Right renal pelvis (tissue), 4 donors: ENCODE measurements at places on chromosomes 11 and 22. TPM values are rescaled to one million over a fixed set of nuclear protein-coding genes. Genes with fewer than 3 reads are reported as not detected.

Gene MPZL2
- polyA plus RNA-seq: 24.5 TPM

Gene RAG1
- polyA plus RNA-seq: 3.9 TPM

Gene C22orf42
- polyA plus RNA-seq: not detected

Gene CLDN5
- polyA plus RNA-seq: 24.7 TPM

- no peak for DNase-seq
Measured at GRCh38 chr11:57288771-57289579, 35.8 kb downstream of the TNKS1BP1 start.

DNA sequence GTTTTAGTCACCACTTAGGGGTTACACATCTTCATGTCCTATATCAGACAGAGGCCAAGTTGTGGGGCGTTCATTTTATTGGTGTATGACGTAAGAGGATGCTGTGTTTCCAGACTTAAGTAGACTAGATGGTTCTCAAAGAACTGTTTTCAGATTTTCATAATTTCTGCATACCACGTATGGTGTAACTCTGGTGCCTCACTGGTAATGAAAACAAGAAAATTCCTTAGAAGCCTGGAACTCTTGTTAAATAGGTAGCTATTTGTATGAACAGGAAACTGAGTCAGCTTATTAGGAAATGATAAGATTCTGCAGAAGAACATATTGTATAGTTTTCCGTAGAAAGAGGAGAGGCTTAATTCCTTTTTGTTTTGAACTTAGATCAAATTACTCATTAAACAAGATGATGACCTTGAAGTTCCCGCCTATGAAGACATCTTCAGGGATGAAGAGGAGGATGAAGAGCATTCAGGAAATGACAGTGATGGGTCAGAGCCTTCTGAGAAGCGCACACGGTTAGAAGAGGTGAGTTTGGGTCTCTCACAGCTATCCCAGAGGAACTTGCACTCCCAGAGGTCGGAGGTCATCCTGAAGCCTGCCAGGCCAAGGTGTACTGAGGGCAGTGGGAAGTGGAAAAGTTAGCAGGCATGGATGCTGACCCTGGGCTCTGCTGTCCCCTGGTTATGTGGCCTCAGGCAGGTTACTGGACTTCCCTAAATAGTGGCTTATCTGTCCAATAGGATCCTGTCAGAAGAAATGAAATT lies 3.9 kb downstream of the CDC45 start:
- DNase-seq: no peak

DNA sequence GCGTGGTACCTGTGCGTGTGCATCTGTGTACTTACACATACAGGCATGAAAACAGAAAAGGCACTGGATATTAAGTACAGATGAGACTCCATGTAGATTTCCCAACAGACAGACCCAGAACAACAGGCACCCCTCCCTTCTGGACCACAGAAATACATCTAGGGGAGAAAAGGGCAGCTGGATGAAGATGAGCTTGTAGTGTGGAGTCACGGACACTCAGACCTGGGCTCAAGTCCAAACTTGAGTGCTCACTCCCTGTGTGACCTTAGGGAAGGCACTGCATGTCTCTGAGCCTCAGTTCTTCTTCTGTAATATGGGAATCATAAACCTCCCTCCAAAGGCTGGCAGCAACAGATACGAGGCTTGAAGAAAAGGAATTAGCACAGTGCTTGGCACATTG lies 108.9 kb downstream of the GALNT18 start:
- DNase-seq: no peak

GRCh38 chr22:17265649-17266248 lies 46.5 kb upstream of the ADA2 start:
- no peak for DNase-seq

DNA sequence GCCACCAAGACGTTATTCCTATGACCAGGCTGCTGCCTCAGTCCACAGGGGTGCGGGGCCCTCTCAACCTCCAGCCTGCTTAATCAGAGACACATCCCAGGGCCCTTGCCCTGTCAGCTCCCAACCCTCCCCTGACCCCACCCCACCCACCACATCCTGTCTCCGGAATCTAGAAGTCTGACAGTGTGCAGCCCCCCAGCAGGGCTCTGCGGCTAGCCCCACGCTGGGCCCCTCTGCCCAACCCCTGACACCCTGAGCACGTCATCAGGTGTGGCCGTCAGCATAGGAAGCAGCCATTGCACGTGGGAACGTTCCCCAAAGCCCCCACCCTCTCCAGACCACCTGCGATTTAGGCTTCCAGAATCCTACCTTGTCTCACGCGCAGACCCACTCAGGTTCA lies 34.3 kb upstream of the IGSF9B start:
- DNase-seq: no peak

GRCh38 chr11:1448882-1449281 lies 37.7 kb downstream of the MOB2 start:
- DNase-seq: no peak

DNA sequence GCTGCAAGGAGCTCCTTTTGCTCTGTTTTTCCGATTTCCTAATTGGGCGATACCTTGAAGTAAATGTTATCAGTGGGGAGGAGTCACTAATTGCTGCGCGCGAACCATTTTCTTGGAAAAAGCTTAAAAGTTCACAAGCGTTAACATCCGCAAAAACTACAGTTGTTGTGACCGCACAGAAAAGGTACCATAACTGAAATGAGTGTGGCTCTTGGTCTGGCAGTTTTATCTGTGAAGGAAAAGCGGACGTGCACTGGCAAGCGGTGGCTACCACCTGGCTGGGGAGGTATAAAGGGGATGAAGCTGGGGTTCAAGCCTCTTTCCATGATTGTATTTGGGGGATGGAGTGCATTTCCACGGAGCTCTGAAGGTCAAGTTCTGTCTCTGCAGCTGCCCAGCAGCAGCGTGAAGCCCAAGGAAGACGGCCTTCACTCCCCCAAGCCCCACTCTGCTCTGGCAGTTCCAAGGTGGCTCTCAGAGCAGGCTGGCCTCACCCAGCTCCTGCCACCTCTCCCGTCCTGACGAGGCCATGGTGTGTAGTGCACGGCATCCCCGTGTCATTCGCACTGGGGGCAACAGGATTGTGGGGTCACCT lies 27.5 kb downstream of the MOV10L1 start:
- DNase-seq: no peak

- peak; percentile 96 for DNase-seq
Measured at GRCh38 chr11:57761301-57762234, at the start of gene CTNND1. CTNND1 (plus strand) TSS chr11:57761802; CDS start chr11:57791479, 29,677 bp downstream.

DNA sequence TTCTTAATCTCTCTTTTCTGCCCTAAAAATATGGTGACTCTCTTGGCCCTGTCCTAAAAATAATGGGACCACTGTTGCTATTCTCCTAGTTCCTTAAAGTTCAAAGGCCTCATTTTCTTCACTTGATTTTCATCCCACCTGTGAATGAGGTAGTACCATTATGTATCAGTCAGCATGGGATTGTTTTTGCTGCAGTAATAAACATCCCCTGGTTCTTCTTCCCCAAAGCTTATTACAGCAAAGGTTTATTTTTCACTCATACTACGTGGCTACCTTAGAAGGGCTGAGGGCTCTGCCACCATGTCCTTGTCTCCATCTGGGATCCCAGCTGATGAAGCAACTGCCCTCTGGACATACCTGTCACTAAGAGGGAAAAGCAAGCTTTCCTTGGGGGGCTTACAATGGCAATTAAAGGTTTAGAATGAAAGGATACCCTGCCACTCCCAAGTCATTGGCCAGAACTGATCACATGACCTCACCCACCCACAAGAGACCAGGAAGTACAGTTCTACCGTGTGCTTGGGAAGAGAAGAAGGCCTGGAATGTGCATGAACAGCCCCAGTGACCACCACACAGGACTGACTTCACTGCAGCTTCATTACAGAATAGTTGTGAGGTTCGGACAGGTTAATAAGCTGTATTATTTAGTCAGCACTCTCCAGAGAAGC lies 7.8 kb downstream of the TTC38 start:
- DNase-seq: no peak

DNA sequence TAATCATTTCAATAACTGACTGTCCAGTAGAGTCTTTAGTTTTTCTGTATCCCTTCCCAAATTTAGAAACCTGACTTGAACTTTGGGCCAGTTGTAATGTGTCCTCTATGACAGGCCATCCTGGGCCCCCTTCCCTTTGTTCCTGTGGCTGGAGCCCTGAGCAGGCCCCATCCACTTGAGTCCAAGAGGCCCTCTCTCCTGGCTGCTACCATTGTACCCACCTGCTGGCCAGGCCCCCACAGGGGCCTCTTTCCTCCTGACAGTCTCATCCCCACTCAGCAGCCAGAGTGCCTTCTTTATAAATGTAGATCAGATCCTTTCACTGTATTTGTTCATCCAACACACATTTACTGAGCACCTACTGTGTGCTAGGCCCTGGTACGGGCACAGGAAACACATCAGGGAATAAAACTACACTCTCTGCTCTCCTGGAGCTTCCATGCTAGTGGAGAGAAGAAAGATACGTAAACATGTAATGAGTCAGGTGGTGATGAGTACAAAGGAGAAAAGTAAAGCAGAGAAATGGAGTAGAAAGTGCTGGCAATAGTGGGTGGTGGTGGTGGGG lies 2.7 kb upstream of the LRP5 start:
- no peak for DNase-seq

DNA sequence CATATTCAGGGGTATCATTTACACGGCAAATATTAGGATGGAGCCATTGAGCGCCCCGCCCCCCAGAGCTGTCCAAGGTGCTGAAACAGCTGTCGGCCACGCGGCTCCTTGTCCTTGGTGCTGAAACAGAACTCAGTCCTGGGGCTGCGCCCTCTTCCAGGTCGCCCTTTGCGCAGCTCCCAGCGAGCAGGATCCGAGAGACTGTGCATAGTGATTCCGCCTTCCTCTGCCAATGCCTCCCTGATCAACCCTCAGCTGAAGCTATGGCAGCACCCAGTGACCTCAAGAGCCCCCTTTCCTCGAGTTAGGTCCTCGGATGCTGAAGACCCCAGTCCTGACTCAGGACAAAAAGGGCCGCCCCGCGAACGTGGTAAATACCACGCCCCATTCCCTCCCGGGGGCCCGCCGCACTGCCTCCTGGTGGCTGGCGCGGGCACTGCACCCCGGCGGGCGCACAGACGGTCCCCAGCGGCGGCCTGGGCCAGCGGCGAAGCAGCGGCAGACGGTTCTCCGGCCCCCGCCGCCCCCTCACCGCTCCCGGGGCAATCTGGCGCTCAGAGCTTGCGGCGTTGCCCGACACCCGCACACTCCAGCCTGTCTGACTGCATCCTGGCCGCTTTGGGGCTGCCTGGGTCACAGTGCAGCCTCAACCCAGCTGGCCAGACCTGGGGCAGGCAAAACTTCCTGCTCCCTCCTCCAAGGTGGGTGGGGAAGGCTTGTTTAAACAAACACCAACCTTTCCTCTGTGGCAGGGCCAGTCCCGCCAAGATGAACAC lies 13.4 kb downstream of the SYT7 start:
- peak; percentile 69 for DNase-seq

DNA sequence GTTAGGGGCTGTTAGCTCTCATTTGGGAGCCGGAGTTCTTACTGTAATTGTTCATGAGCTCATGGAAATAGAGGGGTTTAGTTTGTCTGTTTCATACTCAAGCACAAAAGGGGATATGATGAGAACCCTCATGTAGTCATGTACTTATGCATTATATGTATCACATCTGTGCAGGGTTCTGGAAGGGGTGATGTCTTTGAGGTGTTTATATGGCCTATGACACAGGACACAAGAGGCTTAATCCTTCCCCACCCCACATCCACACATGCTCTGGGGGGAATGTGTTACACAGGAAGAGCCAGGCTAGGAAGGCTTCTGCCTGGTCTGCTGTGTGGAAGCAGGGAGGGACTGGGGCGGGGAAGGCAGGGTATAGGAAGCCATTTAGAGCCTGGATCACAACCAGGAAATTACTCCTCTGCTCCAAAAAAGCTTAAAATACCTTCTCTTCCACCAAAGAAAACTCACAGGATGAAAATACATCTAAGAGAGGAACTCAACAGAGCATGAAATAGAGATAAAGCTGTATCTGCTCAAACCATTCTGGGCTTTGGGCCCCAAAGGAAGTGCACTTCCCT lies 316.1 kb downstream of the TMEM135 start:
- no peak for DNase-seq

- DNase-seq: no peak
Measured at GRCh38 chr11:86743223-86744118, 56.9 kb upstream of the PRSS23 start.

- DNase-seq: no peak
Measured at GRCh38 chr22:49820984-49821383, 6.7 kb downstream of the BRD1 start.

DNA sequence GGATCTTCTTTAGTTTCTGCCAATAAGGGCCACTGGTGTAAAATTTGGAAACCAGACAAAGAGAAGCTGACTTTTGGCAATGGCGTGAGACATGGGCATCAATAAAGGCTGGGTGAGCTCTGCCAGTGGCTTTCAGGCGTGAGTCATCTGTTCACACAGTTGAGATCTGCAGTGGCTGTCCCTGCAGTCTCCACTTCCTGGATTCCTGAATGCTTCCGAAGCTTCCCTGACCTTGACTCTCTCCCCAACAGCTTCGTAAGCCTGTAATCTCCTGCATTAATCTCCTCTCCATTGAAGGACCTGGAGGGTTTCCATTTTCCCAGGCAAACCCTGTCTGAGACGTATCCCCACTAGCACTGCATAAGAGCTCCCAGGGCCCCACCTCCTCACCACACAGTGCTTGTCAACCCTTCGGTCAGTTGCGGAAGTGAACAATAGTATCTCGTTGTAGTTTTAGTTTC lies 574.7 kb downstream of the TBC1D22A start:
- DNase-seq: no peak

DNA sequence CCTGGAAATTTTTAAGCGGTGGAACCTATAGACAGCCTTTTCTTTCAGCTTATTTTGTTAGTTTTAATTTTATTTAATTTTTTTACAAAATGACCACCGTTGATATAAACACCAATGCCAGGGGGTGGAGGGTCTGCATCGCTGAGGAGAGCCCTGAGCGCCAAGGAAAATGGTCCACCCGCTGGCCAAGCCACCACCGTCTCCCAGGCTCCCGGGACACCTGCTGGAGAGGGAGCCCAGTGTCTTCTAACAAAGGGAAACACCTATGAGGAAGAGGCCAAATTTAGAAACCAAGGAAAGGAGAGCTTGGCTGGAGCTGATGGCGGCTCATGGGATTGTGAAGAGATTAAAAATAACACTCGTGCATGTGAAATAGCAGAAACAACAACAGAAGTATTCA lies 288 bp upstream of the KRTAP5-8 start:
- no peak for DNase-seq

- DNase-seq: no peak
Measured at GRCh38 chr11:17371614-17372013, 16.8 kb downstream of the KCNJ11 start.
